ENCODE measurements at places on chromosomes 4 and X.

- no peak for DNase-seq
Measured at GRCh38 chr4:31051151-31051550, 331.0 kb downstream of the PCDH7 start.

- no peak for DNase-seq
Measured at GRCh38 chr4:126087101-126087500, 772.3 kb downstream of the FAT4 start.

- no peak for DNase-seq
Measured at GRCh38 chr4:7526929-7527535, 92.3 kb upstream of the PSAPL1 start.

GRCh38 chr4:184860018-184860779 is 34.4 kb upstream of the ACSL1 start:
- DNase-seq, result no peak

GRCh38 chr4:156633847-156634246 is 337.8 kb downstream of the PDGFC start:
- DNase-seq, result no peak

GRCh38 chr4:182582245-182582644 is 334.9 kb downstream of the DCTD start:
- no peak for DNase-seq

GRCh38 chr4:141914746-141915145 is 278.4 kb downstream of the IL15 start:
- no peak for DNase-seq

DNA sequence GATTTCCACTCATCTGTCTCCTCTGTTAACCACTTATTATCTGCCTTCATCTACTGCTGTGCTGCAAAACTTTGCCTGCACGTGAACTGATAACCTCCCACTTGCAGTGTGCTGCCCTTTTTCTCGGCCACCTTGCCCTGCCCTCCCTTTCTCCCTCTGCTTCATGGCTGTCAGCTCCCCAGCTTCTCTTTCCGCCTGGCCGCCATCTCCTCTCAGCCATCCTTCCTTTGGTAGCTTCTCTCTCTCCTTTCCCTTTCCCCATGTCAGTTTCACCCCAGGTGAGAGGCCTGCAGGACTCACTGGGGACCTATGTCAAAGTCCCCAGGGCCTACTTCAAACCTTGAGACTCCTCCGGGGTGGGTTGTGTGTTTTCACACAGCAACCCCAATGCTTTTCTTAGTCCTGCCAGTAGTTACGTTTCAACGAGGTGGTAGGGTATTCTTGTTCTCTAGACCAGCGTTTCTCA is 6.6 kb downstream of the MSL3 start:
- DNase-seq, result no peak

GRCh38 chrX:119516157-119516702 is 48.0 kb downstream of the SLC25A5 start:
- peak; percentile 59 for DNase-seq

DNA sequence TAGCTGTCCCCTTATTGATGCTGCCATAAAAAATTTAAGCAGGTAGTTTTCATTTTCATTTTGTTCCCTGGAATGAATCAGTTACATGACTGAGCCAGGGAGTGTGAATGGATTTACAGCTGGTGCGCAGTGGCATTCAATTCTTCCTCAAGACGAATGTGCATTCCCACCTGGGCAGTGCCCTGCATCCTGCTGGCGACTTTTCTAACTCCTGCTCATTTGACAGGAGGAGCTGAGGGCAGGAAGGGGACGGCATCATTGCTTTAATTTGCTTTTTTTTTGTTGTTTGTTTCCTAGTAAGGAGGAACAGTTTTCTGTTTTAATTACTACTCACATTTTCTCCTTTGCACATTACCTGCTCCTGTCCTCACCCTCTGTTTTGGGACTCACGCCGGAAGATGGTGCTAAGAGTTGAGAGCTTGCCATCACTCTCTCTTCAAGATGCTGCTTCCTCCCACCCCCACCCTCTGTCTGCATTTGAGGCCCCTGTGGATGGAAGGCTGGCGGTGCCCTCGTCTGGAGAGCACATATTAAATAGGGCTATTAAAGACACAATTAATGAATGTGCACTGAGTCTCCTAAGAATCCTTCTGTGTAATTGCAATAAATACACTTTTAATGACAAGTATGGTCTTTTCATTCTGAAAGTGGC is 35.8 kb downstream of the PSAPL1 start:
- peak; percentile 79 for DNase-seq

- DNase-seq, result no peak
Measured at GRCh38 chrX:107659286-107659685, 31.0 kb downstream of the PRPS1 start.

GRCh38 chrX:149371986-149372385 is 133.1 kb downstream of the IDS start:
- no peak for DNase-seq

DNA sequence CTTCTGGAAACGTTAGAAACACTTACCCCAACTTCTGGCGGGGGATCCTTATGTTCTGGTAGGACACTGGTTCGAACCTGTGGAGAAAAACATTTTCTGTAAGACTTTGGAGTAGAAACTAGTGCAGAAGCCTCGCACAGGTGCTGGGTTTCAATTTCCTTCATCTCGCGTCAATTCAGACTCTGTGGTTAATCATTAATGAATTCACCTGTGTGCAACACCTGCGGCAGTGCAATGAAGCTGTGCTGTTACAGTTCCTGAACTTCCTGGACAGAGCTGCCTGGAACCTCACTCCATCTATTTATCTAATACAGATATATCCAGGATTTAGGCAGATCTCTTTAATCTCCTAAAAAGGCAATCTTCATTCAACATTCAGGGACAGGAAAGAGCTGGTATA is 531.4 kb downstream of the INPP4B start:
- no peak for DNase-seq

DNA sequence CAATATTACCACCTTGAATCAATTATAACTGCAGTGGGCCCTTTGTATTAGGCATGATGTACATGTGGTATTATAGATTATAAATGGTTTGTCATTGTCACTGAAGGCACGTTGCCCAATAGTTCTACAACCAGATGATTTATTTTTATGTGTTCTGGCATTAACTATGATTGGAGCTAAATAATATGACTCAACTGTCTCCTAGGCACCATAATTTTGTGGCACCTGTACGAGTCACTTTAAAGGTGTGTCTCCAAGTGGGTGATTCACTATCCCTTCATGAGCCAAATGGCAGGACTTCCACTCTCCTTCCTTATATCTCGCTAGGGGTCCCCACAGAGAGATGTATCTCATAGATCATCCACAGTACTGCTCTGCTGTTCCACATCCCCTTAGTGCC is 6.1 kb upstream of the SMPX start:
- no peak for DNase-seq

DNA sequence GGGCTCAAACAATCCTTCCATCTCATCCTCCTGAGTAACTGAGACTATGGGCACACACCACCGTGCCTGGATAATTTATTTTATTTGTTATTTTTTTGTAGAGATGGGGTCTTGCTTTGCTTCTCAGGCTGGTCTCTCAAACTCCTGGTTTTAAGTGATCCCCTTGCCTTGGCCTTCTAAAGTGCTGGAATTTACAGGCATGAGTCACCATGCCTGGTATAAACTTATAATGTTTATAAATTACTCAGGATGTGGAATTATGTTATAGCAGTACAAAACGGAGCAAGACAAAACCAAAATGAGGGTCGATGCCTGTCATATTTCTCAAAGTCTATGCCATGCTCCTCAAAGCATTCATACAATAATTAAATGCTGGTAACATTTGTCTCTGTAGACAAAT is 29.8 kb upstream of the TEX13C start:
- DNase-seq, result no peak
